Activated CD4-positive, alpha-beta T cell treated with anti-CD3 and anti-CD28 coated beads, Interleukin-2, amount 50 U/mL, for 24 hours (primary cell): ENCODE measurements at places on chromosomes 5 and 9.

DNA sequence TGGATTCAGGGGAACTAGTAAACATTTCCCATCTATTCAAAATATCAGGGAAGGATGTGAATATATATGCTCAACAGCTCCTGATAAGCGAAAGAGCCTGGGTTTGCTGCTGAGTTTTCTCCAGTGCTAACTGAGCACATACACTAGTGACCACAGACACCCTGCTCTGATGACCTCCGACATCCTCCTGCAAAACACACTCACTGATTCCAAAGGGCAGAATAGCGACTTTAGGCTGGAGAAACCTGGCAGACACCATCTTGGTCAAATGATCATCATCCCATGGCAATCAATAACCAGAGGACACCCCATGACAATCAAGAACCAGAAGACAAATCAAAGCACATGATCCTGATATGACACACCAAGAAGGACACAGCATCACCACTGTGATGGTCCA is 9.2 kb upstream of the GADD45G start:
- DNase-seq, result no peak

- no peak for DNase-seq
Observed at GRCh38 chr5:151408591-151409230, 38.7 kb upstream of the SLC36A1 start.

- no peak for DNase-seq
Observed at GRCh38 chr5:146699138-146699537, 179.4 kb downstream of the PPP2R2B start.

DNA sequence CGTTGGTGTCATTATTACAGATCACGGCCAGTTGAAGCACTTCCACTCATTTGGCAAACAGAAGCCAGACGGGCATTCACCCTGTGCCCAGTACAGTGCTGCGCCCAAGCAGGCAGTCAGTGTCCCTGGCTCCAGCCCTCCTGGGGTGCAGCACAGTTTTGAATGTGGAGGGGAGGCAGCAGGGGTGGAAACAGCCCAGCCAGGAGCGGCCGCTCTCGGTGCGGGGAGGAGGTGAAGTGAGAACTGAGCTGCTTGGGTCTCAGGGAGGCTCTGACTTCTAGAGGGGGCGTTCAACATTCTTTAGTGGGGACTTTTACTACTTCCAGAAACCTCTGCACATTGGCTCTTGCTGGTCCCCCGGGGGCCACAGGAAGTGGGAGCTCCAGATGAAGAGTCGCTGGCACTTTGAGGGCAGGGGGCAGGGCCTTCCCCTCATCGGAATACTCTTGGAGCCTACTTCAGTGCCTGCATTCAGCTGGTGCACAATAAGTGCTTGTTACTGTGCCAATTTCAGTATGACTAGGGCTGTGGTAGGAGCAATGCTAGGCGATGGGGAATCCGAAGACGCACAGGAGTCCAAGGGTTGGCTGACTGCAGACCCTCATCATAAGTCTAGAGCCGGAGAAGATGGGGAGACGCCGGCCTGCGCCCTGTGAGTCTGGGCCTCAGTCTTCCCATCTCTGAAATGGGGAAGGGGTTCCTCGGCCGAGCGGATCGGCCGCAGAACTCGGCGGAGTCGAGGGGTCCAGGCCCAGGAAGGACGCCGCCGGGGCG is 492 bp upstream of the NEK6 start:
- DNase-seq, result no peak

GRCh38 chr5:134247428-134248224 is 21.8 kb upstream of the PPP2CA start:
- DNase-seq, result no peak
